Heart right ventricle (tissue), 16 donors: ENCODE measurements at places on chromosomes 12 and 14.

DNA sequence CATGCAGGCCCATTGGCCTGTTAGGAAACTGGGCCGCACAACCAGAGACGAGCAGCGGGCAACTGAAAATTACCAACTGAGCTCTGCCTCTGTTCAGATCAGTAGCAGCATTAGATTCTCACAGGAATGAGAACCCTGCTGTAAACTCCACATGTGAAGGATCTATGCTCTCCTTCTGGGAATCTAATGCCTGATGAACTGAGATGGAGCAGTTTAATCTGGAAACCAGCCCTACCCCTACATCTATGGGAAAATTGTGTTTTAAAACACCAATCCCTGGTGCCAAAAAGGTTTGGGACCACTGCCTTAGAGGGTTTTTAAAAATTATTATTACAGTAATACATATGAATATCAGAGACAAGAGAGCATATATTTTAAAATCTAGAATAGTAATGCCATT is 1144.5 kb downstream of the FSCB start:
- DNase-seq = no peak

GRCh38 chr14:22046063-22046462 is 372.4 kb upstream of the OR4E1 start:
- DNase-seq = no peak

DNA sequence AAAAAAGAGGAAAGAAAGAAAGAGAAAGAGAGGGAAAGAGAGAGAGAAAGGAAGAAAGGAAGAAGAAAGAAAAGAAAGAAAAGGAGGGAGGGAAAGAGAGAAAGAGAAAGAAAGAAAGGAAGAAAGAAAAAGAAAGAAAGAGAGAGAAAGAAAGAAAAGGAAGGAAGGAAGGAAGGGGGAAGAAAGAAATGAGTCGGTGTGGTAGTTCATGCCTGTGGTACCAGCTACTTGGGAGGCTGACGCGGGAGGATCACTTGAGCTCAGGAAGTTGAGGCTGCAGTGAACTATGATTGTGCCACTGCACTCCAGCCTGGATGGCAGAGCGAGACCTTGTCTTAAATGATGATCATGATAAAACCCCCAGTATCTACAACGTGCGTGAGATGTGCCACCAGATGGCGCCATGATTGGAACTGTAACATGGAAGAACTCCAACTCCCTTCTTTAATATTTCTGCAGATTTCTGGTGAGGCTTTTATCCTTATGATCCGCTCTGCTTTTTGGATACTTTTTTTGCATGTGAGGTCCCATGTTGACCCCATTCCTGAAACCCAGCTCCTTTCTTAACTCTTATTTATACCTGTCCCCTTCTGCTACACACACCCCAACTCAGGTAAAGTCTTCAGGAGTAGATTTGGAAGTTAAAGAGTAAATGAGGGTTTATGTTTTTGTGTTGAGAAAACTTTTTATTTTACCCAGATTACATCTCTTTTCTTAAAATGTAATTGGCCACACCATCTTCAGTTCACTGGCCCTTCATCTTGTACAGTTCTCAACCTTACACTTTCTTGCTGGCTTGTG is 25.6 kb downstream of the RNASE10 start:
- peak; percentile 60 for DNase-seq

DNA sequence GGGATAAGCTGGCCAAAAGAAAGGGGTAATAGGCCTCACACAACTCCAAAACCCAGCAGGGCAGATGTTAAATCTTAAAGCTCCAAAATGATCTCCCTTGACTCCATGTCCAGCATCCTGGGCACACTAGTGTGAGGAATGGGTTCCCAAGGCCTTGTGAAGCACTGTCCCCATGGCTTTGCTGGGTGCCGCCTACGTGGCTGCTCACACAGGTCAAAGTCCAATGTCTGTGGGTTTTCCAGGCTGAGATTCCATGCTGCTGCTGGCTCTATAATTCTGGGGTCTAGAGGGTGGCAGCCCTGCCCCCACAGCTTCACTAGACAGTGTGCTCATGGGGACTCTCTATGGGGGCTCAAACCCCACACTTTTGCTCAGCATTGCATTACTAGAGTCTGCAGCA is 145.3 kb upstream of the GRIN2B start:
- no peak for DNase-seq

- DNase-seq = no peak
Observed at GRCh38 chr14:88248606-88249005, 74.5 kb downstream of the KCNK10 start.

- no peak for DNase-seq
Observed at GRCh38 chr12:111154147-111154834, 214.6 kb downstream of the PHETA1 start.

DNA sequence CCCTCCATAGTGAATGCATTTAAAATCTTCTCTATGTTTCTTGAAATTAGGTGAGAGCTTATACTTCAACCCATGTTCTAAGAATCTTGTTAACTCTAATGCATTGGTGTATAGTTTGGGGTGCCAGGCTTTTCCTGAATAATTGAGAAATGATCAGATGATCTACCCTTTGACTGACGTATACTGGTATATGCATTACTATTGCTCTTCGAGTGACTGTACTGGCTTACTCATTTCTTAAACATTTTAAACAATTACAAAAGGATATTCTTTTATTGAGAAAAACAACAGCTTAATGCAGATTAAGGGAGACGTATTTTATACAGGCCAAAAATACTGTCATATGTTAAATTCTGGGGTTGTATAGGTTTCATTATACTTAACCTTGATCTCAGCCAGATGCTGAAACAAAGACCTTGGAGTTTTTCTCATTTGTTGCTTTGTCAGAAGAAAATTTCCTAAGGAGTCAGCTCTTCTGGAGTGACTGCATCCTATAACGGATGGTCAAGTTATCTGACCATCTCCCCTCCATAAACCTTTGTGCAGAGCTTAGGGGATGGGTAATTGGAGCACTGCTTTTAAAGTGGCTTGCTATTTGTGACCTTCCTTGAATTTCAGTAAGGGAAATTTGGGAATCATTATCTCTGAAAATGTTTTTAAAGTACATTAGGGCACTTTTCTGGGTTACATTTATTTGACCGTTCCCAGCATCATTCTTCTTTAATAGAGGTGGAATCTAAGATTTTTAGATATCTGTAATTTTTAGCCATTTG is 507.6 kb downstream of the PCNX1 start:
- DNase-seq = no peak

DNA sequence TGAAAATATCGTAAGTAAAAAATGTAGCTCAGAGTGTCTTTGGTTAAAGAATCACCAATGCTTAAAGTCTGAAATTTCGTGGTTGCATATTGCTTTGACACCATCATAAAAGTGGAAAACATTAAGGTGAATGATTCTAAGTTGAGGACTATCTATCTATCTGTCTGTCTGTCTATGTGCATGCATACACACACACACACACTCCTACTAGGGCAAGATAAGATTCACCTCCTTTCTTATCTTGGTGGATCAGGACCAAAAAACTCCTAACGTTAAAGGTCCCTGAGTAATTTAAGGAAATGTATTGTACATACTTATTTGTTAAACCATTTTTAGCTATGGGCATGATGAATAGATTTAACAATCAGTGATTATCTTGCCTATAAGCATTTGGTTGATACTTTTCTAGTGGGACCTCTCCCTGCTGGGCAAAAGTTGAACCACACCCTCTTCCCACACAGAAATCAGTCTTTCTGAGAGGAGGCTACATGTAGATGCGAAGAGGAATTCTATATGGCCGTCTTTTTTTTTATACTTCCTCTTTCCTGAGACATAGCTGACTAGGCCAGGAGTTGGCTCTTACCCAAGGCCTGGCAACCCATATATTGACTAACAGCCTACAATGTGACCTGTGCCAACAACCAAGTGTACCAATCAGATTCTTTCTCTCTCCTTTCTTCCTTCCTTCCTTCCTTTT is 19.3 kb upstream of the LLPH start:
- DNase-seq = no peak

DNA sequence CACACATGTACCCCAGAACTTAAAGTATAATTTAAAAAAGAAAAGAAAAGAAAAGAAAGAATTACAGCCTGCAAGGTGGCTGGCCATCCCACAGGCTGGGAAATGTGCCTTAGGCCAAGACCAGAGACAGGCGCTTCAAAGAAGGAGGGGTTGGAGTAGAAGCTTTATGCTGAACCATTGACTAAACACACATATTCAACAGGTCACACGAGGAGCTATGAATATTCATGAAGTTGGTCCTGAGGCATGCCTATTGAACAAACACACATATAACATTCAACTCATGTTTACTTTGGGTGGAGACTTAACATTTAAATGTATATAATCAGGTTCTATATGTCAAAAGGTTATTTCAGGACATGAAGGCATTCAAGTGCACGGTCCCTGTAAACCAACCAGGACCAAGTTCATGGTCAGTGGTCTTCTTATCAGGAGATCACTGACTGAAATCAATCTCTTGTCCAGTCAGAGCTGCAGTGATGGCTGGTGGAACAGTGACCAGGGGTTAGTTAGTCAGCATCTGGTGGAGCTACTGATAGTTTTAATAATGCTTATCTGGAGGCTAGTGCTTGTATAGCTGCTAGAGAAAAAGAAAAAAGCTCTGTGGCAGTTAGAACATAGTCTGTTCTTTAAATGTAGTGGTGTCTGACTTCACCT is 35.6 kb upstream of the ITPR2 start:
- DNase-seq = no peak

GRCh38 chr12:62258941-62259630 is 1.1 kb upstream of the USP15 start:
- DNase-seq = no peak

GRCh38 chr14:92986254-92987147 is 63.6 kb downstream of the CHGA start:
- peak; percentile 72 for DNase-seq

DNA sequence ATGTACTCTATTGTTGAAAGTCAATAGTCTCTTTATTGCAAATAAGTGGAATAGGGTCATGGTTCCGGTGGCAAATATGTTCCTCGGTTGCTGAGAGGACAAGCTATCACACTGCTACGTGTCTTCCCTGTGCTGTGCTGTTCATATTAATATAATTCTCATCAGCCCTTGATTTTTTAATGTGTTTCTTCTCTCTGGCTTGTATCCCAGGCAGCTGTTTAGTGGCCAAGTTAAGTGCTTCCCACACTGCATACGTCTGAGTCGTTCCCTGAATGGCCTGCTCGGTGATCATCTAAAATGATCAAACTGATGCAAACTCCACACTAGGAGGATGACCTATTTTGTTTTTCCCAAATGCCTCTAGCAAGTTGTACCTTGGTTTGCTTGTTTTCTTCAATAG is 186.4 kb downstream of the ANO6 start:
- peak; percentile 32 for DNase-seq

DNA sequence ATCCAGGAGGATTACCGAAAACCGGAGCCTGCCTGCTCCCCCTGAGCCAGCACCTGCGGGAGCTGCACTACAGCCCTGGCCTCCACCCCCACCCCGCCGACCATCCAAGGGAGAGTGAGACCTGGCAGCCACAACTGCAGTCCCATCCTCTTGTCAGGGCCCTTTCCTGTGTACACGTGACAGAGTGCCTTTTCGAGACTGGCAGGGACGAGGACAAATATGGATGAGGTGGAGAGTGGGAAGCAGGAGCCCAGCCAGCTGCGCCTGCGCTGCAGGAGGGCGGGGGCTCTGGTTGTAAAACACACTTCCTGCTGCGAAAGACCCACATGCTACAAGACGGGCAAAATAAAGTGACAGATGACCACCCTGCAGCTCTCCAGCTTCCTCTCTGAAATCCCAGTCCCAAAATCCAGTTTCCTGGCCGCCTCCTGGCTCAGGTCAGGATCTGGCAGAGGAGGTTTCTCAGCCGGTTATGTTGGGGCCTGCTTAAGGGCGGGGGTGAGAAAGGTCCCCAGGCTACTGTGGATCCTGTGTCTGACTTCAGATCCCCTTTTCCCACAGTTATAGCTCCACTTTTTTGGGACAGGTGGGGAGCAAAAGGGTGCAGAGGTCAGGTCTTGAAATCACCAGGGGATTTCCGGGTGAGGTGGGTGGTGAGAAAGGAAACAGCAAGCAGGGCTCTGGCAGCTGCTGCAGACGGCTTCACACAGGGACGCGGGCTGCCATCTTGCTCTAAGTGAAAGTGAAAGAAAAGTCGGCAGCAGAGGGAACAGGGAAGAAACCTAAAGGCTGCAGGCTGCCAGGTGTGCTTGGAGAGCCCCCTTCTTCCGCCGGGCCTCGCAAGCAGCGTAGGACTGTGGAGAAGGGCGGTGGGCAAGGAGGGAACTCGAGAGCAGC is at the start of gene TAPBPL:
Gene TAPBPL, plus strand, starts transcription at position 695 of the 897 bp plus-strand sequence. CDS start 207 bp downstream, outside the sequence.
- peak; percentile 84 for DNase-seq

DNA sequence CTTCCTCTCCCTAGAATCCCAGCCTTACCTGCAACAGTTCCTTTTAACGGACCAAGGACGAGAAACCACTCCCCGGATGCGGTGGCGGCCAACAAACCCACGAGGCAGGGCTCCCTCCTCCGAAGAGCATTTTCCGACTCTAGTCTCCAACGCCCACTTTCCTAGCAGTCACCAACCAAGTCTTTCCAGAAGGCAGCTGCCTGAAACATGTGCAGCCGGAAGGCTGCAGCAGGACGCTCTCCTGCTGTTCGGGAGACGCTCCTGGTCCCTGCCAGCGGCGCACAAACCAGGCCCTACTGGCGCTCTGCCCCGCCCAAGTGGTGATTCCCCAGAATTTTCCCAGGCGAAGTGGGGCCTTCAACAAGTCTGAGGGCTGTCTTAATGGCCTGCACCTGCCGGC is 21.1 kb upstream of the ADAM20 start:
- peak; percentile 7 for DNase-seq

GRCh38 chr14:31677052-31677451 is 115.8 kb downstream of the NUBPL start:
- DNase-seq = no peak

GRCh38 chr12:28033538-28033915 is 61.0 kb upstream of the PTHLH start:
- no peak for DNase-seq

DNA sequence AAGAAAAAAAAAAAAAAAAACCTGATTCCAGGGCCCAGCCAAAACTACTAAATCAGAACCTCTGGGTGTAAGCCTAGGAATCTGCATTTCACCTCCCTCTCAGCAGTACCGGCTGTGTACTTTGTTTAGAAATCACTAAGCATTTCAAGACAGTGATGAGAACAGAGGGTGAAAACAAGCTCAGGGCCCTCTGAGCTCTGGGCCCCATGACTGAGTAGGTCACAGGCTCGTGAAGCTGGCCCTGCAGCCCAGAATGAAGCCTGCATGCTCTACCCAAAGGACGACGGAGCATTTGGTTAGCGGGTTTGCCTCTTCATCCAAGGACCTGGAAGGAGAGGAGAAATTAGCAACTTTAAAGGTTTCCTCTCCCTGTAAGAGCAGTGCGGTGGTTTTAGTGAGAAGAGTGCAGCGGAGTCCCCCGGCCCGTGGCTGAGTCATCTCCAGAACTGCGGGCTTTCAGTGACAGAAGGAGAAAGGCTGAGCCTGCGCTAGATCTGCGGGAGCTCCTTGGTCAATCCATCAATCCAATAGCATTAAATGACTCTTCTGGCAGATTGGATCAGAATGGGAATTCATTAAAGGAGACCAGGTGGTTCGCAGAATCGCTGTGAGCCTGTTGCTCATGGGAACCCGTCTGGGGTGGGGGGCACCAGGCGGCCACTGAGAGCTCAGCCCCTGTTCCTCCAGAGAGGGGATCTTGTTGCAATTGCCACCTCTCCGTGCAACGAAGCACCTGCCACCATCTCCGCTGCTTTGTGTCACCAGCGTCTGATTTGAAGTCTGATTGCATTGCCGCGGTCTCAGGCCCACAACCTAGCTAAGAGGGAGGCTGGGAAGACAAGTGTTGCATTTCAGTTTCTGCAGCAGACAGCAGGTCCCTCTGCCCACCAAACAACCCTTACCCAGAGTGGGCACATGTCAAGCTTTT is 7.3 kb downstream of the IL31 start:
- DNase-seq = no peak

- DNase-seq = no peak
Observed at GRCh38 chr12:127247937-127248336, 1019.0 kb upstream of the TMEM132C start.

GRCh38 chr12:80277732-80278131 is 166.3 kb upstream of the PTPRQ start:
- no peak for DNase-seq

- peak; percentile 57 for DNase-seq
Observed at GRCh38 chr12:47767216-47767724, 5.8 kb upstream of the SLC48A1 start.
